WTC11 (cell line): ENCODE measurements at places on chromosomes 2 and 18. TPM values are rescaled to one million over a fixed set of nuclear protein-coding genes. Genes with fewer than 3 reads are reported as not detected.
A peak's percentile ranks its signal among the peaks of the same experiment; 100 is the strongest.

DNA sequence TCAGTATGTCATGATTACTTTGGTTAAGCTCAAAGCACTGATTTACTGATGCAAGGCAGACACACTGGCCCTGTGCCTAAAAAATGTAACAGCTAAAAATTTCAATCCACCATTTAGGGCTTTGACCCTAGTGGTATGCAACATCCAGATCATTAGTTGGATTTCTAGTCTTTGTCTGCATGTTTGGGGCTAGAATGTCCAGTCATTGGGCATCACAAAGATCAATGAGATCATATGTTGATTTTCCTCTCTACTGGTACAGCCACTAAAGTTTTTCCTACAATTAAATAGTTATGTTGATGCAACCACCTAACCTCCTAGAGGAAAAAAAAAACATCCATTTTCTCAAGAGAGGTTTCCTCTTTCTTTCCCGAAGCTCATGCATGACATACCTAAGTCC is 53.4 kb upstream of the REV1 start:
- no peak overlapping the region for H3K4me3 ChIP-seq
- H3K36me3 ChIP-seq: 0 out of 2 replicates have a peak, but pooled peaks cover 2% of the 10 kb centered on the region
- DNase-seq: no peak
- no peak overlapping the region for H3K27ac ChIP-seq
- H3K4me1 ChIP-seq: peaks cover 7% of the 10 kb centered on the region; the same call in 1 of the 2 replicates
- H3K27me3 ChIP-seq: no peaks in the 10 kb centered on the region

DNA sequence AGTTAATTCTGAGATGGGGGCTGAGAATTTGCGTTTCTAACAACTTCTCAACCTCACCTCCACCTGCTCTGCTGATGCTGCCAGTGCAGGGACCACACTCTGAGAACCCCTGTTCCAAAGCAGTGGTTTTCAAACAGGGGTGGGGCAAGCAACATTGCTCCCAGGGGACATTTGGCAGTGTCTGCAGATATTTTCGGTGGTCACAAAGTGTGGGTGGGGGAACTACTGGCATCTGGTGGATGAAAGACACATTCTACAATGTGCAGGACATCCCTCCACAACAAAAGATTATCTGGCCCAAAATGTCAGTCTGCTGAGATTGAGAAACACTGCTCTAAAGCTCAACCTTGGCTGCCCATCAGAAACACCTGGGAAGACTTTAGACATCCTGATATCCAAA is 188.7 kb upstream of the SATB2 start:
- no peak overlapping the region for H3K27ac ChIP-seq
- H3K36me3 ChIP-seq: peaks cover 4% of the 10 kb centered on the region; the same call in 1 of the 2 replicates
- H3K4me3 ChIP-seq: no peak overlapping the region

DNA sequence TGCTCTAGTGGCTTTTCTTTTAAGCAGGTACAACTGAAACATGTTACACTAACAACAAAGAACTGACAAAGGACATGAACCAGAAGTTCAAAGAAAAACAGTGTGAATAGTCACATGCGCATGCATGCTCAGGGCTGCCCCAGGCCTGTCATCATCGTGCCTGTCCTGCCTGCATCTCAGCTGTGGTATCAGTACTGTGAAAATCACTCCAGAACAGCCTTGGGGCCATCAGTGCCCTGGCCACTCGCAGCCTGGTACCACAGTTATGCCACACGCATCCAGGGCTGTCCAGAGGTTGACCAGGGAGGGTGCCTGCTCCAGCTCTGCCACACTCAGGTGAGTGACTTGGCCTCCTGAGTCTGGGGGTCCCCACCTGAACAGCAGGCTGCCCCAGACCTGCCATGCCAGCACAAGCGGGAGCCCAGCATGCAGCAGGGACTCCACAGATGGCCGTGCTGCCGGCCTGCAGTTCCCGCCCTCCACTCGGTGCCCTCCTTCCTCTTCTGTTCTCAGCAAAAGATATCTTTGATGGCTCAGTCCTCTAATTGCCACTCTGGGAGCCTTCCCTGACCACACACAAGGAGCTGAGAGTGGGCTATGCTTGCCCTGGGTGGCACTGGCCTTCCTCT is 12.3 kb downstream of the LIMS2 start:
- no peak overlapping the region for H3K27ac ChIP-seq
- DNase-seq: no peak
- H3K4me3 ChIP-seq: no peak overlapping the region
- no peaks in the 10 kb centered on the region for H3K36me3 ChIP-seq
- peaks cover 35% of the 10 kb centered on the region for H3K27me3 ChIP-seq

DNA sequence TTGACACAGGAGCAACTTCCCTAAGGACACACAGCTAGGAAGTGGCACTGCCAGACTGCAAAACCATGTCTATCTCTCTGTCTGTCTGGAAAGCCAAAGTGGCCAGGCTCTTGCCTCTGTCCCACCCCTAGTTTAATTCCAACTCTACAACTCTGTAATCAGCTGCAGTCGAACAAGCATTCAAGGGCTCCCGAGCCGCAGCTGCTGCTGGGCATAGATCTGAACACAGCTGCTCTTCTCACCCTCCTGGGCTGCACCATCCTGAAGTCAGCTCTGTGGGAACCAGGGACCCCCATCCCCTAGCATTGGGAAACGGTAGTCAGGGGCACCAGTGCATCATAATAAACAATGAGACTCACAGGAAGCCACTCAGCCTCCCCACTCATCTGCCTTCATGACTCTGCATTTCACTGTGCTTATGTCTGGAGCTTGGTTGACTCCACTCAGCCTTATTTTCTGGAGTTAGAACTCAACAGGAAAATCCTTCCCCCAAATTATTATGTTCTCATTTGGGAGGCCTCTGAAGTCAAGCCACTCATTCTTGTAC is 44.4 kb upstream of the TMEM163 start:
- no peak overlapping the region for H3K27ac ChIP-seq
- no peak overlapping the region for H3K4me3 ChIP-seq
- no peaks in the 10 kb centered on the region for H3K36me3 ChIP-seq
- no peak for DNase-seq

DNA sequence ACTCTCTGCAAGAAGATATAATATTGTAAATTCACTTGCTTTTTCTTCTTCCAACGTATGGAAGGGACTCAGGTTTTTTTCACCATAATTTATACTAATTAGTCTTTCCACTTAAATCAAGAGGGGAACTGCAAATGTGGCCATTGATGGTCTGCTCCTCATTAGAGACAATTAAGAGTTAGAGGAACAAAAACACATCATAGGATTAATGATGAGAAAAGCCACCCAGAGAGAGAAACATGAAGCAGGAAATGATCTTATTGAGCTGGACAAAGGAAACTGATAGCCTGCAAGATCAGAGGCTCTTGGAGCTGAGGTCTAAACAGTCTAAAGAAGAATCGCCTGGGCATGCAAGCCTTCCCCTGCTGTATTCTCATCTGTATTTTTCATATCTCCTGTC is 151.2 kb upstream of the NRP2 start:
- H3K27ac ChIP-seq: no peak overlapping the region
- no peak for DNase-seq
- H3K4me3 ChIP-seq: no peak overlapping the region
- no peaks in the 10 kb centered on the region for H3K27me3 ChIP-seq

DNA sequence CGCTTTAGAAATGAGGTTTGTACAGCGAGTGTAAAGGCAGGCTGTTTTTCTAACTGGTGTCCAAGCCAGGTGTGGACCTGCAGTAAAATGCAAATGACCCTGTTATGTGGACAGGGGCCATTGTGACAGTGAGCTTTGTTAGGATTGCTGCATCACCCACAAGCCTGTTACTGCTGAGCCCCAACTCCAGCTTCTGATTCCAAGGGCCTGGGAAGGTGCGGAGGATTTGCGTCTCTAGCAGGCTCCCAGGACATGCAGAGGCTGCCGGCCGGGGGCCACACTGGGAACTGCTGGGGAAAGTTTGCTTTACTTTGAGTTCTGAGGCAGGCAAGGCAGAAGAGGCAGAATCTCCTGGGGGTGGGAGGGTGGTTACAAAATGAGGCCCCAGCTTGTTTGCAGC is 164.1 kb downstream of the GLI2 start:
- H3K4me3 ChIP-seq: no peak overlapping the region
- H3K27ac ChIP-seq: peak overlapping the region; percentile 95
- H3K27me3 ChIP-seq: no peaks in the 10 kb centered on the region
- peak; percentile 44 for DNase-seq

The SERPINB13 gene
- not detected in 3 replicates for total RNA-seq

The TMEM214 gene
- 46.4 to 57.1 TPM (median 48.9 TPM) in 3 replicates for total RNA-seq

The CHRNG gene
- total RNA-seq: 0.20 TPM in 1 of 3 replicates, not detected in the others
